ENCODE measurements at places on chromosomes 12 and 14. TPM values are rescaled to one million over a fixed set of nuclear protein-coding genes. Genes with fewer than 3 reads are reported as not detected.

GRCh38 chr12:106581543-106582248 is 1.1 kb upstream of the RFX4 start:
- no peak for DNase-seq

- DNase-seq: no peak
These were observed 903.4 kb upstream of the FOXG1 start for GRCh38 chr14:27863166-27863565.

Gene AQP6
- polyA plus RNA-seq: under 0.01 TPM

DNA sequence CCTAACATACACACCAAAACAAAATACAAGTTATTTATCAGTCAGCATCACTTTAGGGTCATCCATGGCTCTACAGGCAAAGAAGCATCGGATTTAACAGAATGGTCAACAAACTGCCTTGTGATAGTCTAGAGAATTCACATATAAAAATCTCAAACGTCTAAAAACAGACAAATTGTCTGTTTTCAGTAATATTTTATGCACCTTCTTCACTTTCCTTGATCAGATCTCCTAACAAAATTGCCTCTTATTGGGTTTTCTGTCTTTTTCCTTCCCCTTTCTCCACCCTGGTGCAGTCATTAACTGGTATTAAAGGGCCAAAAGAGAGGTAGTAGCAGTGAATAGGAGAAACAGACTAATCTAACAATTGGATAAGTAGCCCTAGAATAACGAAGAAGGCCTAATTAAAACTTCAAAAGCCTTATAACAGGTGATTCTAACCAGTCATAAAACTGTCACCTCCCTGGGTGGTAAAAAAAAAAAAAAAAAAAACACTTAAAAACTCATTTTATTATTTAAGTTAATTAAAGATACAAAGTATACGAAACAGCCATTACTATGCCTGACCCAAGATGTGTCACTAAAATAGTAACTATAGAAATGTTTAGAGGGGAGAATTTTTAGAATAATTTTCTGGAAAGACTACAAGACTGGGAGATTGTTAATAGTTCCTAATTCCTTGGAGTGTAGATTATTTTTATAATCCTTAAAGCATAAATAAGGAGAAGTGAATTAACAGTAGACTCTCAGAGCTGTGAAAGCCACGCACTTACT is 1.5 kb downstream of the KIF21A start:
- DNase-seq: no peak

- no peak for DNase-seq
These were observed 55.6 kb downstream of the SMUG1 start for GRCh38 chr12:54132976-54133771.
